ENCODE measurements at places on chromosomes 4 and X. TPM values are rescaled to one million over a fixed set of nuclear protein-coding genes. Genes with fewer than 3 reads are reported as not detected.

GRCh38 chrX:28756647-28757046, 169.4 kb downstream of the IL1RAPL1 start:
- DNase-seq, result no peak

GRCh38 chr4:180028682-180029081, 2214.5 kb upstream of the TENM3 start:
- DNase-seq, result peak; percentile 15

DNA sequence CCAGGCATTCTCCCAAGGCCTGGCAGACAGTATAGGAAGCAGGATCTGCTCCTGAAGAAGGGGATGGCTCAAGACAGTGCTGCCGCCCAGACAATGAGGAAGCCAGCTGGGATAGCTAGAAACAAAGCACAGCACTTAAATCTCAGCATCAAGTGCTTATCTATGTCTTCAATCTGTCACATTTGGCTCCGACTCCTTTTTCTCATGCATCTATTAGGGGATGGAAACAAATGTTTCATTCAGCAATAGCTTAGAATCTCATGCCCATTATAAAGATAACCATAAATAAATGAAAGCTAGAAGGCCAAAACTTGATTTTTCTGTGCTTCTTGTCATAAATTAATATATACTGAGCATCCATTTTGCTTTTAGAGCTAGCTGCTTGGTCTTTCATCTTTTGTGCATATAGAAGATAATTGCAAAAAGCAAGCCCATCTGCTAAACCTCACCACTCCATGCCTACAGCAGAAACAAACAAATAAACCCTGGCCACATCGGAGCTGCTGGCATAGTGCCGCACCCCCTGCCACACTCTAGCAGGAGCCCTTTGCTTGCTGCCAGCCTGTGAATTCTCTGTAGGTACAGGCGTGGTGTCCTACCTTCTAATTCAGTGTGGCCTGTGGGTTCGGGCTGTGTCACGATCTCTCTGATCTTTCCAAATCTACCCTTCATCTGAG, 75.9 kb downstream of the AASDH start:
- no peak for DNase-seq

The WDR17 gene
- 0.72 TPM for polyA plus RNA-seq

The GUCY1B1 gene
- 21.5 TPM for polyA plus RNA-seq

The MAGEE2 gene
- 0.35 TPM for polyA plus RNA-seq
